HFFc6 (cell line): ENCODE measurements at places on chromosomes 5 and 9. TPM values are rescaled to one million over a fixed set of nuclear protein-coding genes. Genes with fewer than 3 reads are reported as not detected.

The PRKACG gene
- total RNA-seq = not detected in 3 replicates

DNA sequence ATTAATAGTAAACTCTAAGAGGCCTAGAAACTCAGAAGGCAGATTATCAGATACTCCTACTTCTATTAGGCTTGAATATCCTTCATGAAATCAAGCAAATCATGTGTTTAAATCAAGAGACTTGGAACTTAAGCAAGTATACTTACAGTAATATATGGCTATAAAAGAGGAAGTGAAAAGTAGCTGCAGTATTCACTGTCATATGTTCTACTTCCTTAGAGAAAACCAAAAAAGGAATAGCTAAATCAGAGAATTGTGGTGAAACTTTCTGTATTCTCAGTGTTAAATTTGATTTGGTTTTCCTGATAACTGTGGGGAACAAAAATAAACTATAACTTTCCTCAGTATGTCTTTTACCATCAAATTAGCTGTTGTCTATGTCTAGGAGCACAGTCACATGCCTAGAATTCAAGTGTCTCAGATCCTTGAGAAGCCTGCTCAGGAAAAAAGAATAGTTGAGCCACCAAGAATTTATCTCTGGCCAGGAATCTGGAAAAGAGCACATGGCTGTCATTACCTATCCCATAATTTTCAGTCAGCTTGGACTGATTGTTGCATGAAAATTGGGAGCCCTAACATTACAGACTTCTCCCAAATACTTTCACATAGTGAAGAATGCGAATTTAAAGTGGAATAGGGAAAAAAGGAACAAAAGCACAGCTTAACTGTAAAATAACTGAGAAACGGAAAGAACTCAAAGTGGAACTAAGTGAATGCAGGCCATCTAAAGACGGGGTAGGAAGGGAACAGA is 1.7 kb downstream of the FKBP15 start:
- DNase-seq = no peak

The FBLL1 gene
- total RNA-seq = not detected in 3 replicates

The PCDH12 gene
- 0.12 to 0.71 TPM in 2 of 3 replicates, not detected in the other for total RNA-seq

- peak; percentile 74 for DNase-seq
These were observed 486.4 kb upstream of the ZNF608 start for GRCh38 chr5:125232779-125233230.

- DNase-seq = no peak
These were observed 14.4 kb downstream of the GDNF start for GRCh38 chr5:37825334-37825915.

GRCh38 chr9:19935422-19935821 is 146.6 kb upstream of the SLC24A2 start:
- DNase-seq = no peak

The ECM2 gene
- total RNA-seq = 0.26 to 0.39 TPM (median 0.29 TPM) in 3 replicates

GRCh38 chr9:71683598-71684235 is 84.6 kb downstream of the CEMIP2 start:
- DNase-seq = peak; percentile 86
